ENCODE measurements at places on chromosomes 6 and 20.

GRCh38 chr6:110620065-110620464 is 143.7 kb upstream of the SLC22A16 start:
- DNase-seq = no peak

- DNase-seq = no peak
Observed at GRCh38 chr6:127496471-127496870, 22.7 kb downstream of the MTCL3 start.

GRCh38 chr6:169841251-169841650 is 89.8 kb downstream of the ERMARD start:
- DNase-seq = no peak

- DNase-seq = no peak
Observed at GRCh38 chr6:148780918-148781436, 34.1 kb downstream of the UST start.

GRCh38 chr20:47934761-47935160 is 149.5 kb upstream of the SULF2 start:
- DNase-seq = no peak

- DNase-seq = no peak
Observed at GRCh38 chr20:40582531-40582930, 106.5 kb downstream of the MAFB start.

GRCh38 chr6:101401792-101402621 is 8.5 kb downstream of the GRIK2 start:
- DNase-seq = peak; percentile 77
